ENCODE measurements at places on chromosomes 5 and 9.

DNA sequence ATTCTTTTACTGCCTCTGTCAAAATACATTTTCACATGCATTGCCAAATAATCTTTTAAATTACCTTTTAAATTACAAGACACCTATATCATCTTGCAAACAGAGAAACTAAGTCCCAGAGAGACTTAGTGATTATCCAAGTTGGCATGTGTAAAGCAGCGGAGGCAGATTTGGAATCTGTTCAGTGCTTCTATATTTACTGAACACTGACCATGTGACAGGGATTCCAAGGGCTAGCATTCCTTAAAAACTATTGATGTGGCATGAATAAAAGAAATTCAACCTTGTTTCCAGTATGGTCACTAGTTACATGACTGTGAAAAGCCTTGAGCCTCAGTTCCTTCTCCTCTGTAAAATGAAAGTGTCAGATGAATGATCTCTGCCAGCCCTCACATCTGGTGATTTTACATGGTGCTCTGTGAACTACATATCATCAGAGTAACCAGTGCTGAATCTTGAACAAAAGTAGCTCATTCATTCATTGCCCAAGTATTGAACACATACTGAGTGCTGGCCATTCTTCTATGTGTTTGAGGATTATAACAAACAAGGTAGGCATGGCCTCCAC lies 71.9 kb upstream of the PPP1R2B start:
- DNase-seq, result no peak

- DNase-seq, result no peak
Measured at GRCh38 chr5:150490296-150490669, 17.6 kb upstream of the NDST1 start.

- DNase-seq, result no peak
Measured at GRCh38 chr5:37811866-37812265, 28.0 kb downstream of the GDNF start.

GRCh38 chr9:118268046-118268445 lies 563.8 kb downstream of the TLR4 start:
- no peak for DNase-seq

- no peak for DNase-seq
Measured at GRCh38 chr5:14580398-14581034, 1.1 kb upstream of the OTULINL start.

DNA sequence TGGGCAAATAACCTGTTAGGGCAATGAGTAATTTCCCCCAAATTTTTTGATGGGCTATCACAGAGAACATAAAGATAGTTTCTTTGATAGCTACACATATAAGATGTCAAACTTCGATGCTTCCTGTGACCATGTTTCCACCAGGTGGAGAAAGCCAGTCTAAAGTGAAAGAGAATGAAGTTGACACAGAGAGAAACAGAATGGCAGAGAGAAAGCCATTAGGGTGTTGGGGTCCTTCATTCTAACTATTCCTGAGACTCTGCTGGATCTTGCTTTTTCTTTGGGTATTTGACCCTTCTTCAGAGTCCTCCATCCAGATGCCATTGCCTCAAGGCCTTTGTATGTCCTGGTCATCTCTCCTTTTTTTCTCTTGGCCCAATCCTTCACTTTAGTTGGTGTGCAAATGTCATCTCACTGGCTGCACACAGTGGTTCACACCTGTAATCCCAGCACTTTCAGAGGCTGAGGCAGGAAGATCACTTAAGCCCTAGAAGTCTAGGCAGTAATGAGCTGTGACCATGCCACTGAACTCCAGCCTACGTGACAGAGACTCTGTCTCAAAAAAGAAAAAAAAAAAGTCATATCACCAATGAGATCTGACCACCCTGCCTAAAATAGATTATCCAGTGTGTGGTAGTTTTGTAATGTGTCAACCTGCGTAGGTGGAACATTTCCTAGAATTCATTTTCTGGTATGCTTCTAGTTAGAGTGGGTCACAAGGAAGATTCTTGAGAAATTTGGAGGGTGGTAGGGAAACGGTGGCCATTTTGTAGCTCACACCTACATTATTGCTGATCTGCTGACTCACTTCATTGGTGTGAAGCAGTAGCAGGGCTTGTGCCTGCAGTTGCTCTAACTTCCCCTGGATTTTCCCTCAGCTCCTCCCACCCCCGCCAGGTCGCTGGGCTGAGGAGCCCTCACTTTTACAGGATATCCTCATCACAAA lies 20.8 kb upstream of the KIF2A start:
- no peak for DNase-seq
